ENCODE measurements at places on chromosomes 16 and 17.

DNA sequence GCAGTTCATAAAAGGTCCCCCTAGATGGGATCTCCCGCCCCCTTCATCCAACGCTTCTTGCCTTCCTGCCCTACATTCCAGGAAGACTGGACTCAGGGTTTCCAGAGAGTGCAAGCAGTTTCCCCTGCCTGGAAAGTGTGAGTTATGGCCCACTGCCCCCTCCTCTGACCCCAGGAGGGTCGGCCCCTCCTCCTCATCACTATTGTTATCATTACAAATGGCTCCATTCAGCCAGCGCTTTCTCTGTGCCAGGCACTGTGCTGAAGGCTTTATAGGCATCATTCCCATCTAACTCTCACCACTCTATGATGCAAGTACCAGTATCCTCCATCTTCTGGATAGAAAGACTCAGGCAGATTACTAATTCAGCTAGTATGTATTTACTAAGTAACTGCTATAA is 90.7 kb downstream of the USP31 start:
- DNase-seq, result no peak

DNA sequence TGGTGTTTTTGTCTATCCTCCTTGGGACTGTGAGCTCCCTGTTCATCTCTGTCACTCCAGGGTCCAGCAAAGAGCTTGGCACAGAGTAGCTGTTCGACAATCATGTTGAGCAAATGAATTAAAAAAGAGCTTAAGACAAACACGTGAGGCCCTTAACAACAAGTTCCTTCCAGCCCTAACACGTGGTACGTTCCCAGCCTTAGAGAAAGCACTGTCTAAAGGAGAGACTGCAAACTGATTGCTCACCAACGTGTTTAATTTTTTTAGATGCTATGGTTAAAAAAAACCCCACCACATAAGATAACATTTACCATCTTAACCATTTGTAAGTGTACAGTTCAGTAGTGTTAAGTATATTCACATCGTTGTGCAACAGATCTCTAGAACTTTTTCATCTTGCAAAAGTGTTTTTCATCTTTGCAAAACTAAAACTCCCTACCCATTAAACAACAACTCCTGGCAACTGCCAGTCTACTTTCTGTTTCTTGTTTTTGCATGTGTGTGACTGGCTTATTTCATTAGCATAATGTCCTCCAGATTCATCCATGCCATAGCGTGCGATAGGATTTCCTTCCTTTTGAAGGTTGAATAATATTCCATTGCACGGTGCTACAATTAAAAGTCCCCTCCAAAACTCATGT is 28.2 kb downstream of the LAT start:
- no peak for DNase-seq

DNA sequence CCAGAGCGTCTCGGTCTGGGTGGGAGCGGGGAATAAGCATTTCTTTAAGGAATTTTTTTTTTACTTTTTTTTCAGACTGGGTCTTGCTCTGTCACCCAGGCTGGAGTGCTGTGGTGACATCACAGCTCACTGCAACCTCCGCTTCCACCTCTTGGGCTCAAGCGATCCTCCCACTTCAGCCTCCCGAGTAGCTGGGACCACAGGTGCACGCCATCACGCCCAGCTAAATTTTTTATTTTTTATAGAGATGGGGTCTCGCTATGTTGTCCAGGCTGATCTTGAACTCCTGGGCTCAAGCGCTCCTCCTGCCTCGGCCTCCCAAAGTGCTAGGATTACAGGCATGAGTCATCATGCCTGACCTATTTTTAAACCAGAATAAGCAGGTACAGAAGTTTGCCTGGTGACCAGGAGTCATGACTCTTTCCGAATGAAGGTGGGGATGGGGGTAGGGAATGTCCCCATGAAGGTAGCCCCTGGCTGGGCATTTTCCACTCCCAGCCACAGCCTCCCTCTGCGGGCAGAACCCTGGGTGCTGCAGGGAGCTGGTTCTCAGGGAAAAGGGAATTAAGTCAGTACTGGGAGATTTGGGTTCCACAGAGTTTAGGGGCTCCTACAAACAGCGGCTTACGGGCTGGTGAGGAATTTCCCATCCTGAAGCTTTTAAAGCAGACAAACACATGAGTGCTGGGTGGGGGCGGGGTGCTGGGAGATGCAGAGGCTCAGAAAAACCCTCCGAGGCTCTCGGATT is 48.3 kb downstream of the TBC1D16 start:
- DNase-seq, result no peak

- no peak for DNase-seq
These were observed 20.7 kb upstream of the SP2 start for GRCh38 chr17:47875011-47875985.

DNA sequence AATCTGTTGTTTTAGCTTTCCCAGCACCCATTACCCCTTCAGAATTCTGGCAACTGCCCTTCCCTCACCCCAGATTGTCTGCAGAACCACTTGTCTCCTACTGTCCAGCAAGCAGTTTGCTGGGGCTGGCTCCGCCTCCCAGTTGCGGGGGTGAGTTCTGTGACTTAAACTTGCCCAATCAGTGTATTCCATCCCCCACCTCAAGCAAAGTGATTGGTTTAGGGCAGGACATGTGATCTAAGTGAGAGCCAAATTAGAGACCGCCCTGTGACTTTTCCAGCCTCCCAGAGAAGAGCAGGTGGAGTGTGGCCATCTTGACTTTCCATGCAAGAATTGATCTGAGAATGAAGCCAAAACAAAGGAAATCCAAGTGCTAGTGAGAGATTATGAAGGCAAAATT is 22.7 kb upstream of the SRCIN1 start:
- DNase-seq, result no peak

DNA sequence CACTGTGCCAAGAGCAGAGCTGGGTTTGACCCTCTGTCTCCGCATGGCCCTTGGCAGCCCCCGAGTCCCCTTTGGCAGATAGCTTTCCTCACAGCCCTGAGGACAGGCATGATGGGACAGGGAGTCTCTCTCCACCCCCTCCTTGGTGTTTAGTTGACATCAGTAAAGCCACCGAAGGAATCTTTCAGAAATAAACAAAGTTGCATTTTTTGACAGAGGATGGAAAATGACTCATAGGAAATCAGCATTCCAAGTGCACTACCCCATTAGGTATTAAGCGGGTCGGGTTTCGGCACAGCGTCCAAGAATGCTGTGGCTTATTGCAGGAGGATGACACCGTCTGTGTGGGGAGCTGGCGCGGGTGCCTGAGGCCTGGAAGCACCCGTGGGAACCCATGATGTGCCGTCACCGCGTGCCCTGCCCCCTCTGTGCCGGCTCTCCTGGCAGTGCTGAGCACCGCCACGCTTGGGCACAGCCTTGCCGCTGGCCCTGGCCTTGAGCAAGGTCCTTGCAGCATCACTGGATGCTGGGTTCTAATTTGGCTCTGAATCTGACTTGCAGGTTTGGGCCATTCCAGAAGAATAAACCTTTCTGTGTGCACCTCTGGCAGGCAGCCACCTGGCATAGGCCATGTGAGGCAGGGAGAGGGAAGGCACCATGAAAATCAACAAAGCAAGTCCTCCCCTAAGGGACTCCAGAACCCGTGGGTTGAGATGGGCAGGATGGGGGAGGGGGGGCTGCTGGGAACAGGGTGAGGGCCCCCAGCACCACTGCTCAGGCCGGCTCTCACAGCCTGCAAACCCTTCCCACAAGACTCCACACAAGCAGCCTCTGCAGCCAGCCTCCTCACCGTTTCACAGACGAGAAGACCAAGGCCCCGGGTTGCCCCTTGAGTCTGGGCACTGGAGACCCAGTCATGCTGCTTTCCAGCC is 50.5 kb upstream of the ZNF469 start:
- DNase-seq, result peak; percentile 100

GRCh38 chr16:86088816-86089215 is 189.9 kb downstream of the IRF8 start:
- DNase-seq, result no peak

- no peak for DNase-seq
These were observed 15.2 kb downstream of the MRM3 start for GRCh38 chr17:797236-797840.

GRCh38 chr17:29588017-29588561 is 1.4 kb downstream of the GIT1 start:
- no peak for DNase-seq

- no peak for DNase-seq
These were observed 85.6 kb downstream of the WNT3 start for GRCh38 chr17:46732754-46733398.

- no peak for DNase-seq
These were observed 117.6 kb upstream of the ZNF750 start for GRCh38 chr17:82957469-82957795.
